Keratinocyte (primary cell): ENCODE measurements at places on chromosomes 2 and 18.
A peak's percentile ranks its signal among the peaks of the same experiment; 100 is the strongest.

DNA sequence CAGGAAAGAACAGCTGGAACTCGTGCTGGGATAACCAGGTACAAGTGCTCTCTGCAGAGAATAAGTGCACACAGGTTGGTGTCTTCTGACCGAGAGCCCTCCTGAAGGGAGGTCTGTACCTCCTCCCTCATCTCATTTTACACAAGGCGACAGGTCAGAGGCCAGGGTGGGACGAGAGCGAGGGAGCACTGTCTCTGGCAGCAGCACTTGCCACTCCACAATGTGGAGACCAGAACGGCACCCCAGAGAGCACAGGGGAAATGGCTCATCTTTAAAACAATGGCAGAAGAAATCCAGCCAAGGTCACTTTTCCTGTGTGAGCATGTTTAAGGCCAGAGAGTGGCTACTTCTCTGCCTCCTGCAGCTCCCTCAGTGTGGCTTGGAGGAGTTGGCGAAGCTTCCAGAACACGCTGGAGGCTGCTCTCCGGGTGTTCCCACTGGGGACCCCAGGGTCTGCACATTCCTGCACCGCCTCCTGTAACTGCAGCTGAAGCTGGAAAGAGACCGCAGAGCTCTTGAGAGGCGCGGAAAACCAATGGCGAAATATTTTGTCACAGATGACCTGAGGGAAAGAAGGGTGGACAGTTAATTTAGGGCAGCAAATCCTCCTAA lies 20.8 kb downstream of the DIPK1C start:
- no peaks in the 10 kb centered on the region for H3K36me3 ChIP-seq
- no peaks in the 10 kb centered on the region for H3K4me1 ChIP-seq
- H3K27ac ChIP-seq, result no peak overlapping the region
- DNase-seq, result no peak

GRCh38 chr2:42359965-42360483 lies 993 bp downstream of the COX7A2L start:
- no peak for DNase-seq
- peaks cover 1% of the 10 kb centered on the region for H3K36me3 ChIP-seq
- H3K4me3 ChIP-seq, result peak overlapping the region; percentile 84
- H3K27me3 ChIP-seq, result no peaks in the 10 kb centered on the region

DNA sequence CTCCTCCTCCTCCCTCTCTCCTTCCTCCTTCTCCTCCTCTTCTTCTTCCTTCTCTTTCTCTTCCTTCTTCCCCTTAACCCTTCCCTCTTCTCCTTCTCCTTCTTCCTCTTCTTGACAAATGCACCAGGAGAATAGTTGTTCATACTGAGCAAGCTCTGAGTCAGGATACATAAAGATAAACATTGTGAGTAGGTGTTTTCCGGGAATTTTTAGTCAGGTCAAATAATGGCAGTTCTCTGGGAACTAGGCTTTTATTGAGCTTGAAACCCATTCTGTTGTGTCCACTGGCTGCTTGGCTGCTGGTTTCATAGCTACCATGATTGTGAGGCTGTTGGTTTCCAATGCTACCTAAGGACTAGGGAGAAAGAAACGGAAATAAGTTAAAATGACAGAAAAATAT lies 1144.7 kb upstream of the DDX18 start:
- DNase-seq, result no peak
- H3K4me1 ChIP-seq, result no peaks in the 10 kb centered on the region
- no peak overlapping the region for H3K27ac ChIP-seq

GRCh38 chr18:46562674-46563192 lies 94.3 kb downstream of the LOXHD1 start:
- peaks cover 3% of the 10 kb centered on the region for H3K27me3 ChIP-seq
- no peaks in the 10 kb centered on the region for H3K4me1 ChIP-seq
- no peak for DNase-seq
- H3K27ac ChIP-seq, result no peak overlapping the region
- H3K4me3 ChIP-seq, result no peak overlapping the region

- H3K27ac ChIP-seq, result no peak overlapping the region
- H3K36me3 ChIP-seq, result no peaks in the 10 kb centered on the region
- no peaks in the 10 kb centered on the region for H3K4me1 ChIP-seq
- no peak for DNase-seq
Measured at GRCh38 chr2:149180226-149180875, 141.9 kb downstream of the LYPD6B start.
